ENCODE measurements at places on chromosomes 3 and 15.

- DNase-seq = peak; percentile 41
Measured at GRCh38 chr3:12588039-12589009, 31.4 kb downstream of the MKRN2 start.

GRCh38 chr3:14814411-14814871 is 4.3 kb upstream of the FGD5 start:
- no peak for DNase-seq

DNA sequence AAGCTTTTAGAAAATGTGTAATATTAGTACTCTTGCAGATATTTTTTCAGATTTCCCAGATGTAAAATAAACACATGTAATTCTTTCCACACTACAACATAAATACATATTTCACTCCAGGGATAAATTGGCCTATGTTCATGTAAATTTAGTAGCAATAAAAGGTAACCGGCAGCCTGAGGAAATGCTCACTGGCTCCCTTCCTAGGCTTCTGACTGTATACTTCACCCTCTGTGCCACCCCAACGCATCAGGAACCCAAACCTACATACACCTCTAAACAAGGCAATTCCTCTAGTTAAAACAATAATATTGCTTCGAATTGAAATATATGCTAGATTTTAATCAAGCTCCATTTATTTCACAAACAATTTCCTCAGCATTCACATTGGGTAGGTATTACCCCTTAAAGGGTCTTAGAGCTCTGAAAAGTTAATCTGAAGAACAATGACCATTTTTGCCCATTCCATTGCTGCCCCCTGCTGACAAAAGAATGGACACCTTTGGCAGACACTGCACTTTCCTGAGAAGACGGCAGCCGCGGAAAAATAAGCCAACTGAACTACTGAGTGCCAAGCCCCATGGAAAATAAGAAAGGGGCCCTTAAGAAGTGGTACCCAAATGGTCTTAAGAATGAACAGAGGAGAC is 212.5 kb downstream of the OSBPL10 start:
- DNase-seq = peak; percentile 20

- no peak for DNase-seq
Measured at GRCh38 chr3:65524584-65524983, 514.1 kb downstream of the MAGI1 start.

- no peak for DNase-seq
Measured at GRCh38 chr3:20772869-20773268, 586.9 kb upstream of the SGO1 start.

DNA sequence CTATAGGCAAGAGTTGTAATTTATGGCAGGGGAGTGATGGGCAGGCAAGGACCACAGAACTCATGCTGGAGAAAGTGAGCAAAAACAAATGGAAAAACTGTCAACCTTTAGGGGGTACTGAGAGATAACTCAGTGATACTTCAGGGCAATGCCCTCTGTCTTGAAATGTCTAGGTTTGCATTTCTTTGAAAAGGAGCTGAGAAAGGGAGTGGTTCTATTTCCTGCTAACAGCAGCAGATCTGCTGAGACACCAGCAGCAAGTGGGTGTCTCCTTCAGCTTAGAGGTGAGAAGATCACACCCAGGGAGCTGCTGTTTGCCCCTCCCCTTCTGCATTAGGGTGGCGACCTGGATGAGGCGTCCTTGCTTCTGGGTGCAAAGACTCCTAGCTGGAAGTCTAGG is 42.3 kb upstream of the XIRP1 start:
- DNase-seq = no peak

- no peak for DNase-seq
Measured at GRCh38 chr15:80127911-80128310, 24.9 kb upstream of the FAH start.

- DNase-seq = no peak
Measured at GRCh38 chr3:14540821-14541385, 761 bp upstream of the GRIP2 start.

- DNase-seq = no peak
Measured at GRCh38 chr3:37912052-37912733, 50.5 kb downstream of the CTDSPL start.

- DNase-seq = peak; percentile 85
Measured at GRCh38 chr3:33315826-33316225, 38.6 kb downstream of the FBXL2 start.

DNA sequence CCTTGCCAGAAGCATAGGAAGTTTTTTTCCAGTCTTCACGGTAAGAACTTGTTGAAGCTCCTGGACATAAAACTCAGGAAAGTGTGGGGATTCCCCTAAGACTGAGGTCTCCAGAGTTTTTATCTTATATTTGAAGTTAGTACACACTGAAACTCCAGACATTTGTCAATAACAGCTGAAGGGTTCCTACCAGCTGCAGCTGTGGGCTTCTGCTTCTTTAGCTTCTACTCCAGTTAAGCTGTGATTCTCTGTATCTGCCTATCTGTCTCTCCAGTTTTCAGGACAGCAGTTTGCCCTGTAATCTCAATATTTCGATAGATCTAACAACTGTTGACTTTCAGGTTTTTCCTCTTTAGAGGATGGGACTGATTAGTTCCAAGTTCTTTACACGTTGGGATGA is 966.0 kb upstream of the SEMA6D start:
- DNase-seq = no peak

- DNase-seq = peak; percentile 22
Measured at GRCh38 chr15:83205725-83206324, 1.8 kb downstream of the HDGFL3 start.

GRCh38 chr15:62093809-62094208 is 27.0 kb downstream of the C2CD4A start:
- no peak for DNase-seq

- no peak for DNase-seq
Measured at GRCh38 chr3:113560271-113560670, 27.9 kb downstream of the SIDT1 start.

- no peak for DNase-seq
Measured at GRCh38 chr15:51629612-51630011, 7.0 kb upstream of the DMXL2 start.

- no peak for DNase-seq
Measured at GRCh38 chr3:8709287-8709686, 24.3 kb upstream of the CAV3 start.

GRCh38 chr3:20524328-20524727 is 338.3 kb upstream of the SGO1 start:
- DNase-seq = no peak

GRCh38 chr3:129934234-129935123 is 40.0 kb upstream of the TRH start:
- DNase-seq = peak; percentile 43

DNA sequence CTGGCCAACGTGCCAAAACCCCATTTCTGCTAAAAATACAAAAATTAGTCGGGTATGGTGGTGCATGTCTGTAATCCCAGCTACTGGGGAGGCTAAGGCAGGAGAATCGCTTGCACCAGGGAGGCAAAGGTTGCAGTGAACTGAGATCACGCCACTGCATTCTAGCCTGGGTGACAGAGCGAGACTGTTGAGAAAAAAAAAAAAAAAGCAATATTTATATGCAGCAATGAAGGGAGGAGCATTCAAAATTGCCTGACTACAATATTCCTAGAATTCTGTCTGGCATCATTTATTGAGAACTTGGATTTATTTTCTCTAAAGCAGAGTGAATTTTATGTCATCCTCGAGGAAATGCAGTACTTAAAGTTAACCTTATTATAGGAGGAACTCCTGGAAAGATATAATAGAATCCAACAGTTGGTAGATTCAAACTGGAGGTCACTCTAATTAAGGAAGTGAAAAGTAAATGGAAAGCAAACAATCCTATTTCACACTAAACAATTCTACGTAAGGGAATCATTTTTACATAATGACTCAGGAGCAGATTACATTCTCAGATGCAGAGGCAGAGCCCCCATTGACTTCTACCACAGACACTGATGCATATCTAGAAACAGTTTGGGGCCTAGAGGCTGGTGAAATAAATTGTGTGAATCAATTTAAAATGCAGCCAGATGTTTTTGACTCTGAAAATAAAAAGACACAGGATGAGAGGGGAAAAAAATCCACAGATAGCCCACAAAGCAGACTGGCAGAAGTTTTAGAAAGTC is 82.1 kb upstream of the FHIT start:
- DNase-seq = no peak

GRCh38 chr3:168618827-168619470 is 523.2 kb upstream of the GOLIM4 start:
- peak; percentile 60 for DNase-seq

DNA sequence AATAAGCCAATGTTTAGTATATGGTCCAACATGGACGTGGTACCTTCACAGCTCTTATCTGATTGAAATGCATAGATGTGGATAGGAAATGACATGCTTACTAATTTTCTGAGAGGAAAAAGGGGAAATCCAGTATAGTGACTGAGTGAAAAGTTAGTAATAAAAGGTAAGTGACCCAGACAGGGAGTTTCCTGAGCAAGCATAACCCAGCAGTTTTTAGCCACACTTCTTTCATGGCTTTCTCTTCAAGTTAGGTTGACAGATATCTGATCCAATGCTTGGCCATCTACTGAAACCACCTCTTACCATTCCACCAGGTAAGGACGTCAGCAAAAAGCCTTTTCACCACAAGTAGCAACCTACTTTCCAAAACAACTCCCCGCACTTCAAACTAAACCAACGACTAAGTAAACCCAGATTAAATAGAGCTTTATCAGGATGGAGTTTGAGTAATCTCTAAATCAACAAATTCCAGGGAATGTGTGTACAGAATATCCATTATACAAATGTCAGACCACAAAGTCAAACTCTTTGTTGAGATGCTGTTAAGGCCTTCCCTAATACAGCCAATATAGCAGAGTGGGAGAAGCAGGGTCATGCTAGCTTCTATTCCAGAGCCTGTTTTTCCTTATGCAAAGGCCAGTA is 329.7 kb downstream of the RORA start:
- DNase-seq = no peak

- peak; percentile 48 for DNase-seq
Measured at GRCh38 chr3:189902230-189903186, 218.2 kb downstream of the P3H2 start.

DNA sequence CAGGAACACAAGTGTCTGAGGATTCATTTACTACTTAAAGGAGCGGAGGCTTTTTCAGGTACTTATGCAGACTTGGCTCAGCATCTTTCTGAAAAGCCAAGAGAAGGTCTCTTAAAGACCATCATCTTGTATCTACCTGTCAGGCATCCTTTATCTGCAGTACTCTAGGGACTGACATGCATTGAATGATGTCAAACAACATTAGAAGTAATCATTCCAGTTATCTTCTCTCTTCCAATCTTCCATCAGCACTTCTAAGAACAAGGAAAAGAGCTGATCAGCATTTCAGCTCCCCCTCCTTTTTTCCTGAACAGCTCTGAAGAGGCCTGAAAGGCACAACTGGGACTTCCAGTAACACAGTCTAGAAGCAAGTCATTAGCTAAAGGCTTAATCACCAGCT is 214.8 kb downstream of the KCNH8 start:
- no peak for DNase-seq

DNA sequence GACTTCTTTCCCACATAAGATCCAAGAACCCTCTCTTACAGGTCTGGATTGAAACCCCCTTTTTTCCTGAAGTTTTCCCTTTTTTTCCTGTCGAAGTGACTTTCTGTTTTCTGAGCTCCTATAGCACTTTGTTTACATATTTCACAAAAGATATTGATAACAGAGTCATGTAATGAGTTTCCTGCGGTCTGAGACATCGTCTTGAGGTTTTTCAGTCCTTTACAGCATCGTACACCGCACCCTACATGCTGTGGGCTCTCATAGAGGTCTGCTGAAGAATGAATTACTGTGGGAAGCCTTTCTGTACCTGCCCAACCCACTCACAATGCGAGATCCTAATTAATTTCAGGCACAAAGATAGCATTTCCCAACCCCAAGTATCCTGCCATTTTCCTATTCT is 53.1 kb downstream of the MCF2L2 start:
- no peak for DNase-seq

DNA sequence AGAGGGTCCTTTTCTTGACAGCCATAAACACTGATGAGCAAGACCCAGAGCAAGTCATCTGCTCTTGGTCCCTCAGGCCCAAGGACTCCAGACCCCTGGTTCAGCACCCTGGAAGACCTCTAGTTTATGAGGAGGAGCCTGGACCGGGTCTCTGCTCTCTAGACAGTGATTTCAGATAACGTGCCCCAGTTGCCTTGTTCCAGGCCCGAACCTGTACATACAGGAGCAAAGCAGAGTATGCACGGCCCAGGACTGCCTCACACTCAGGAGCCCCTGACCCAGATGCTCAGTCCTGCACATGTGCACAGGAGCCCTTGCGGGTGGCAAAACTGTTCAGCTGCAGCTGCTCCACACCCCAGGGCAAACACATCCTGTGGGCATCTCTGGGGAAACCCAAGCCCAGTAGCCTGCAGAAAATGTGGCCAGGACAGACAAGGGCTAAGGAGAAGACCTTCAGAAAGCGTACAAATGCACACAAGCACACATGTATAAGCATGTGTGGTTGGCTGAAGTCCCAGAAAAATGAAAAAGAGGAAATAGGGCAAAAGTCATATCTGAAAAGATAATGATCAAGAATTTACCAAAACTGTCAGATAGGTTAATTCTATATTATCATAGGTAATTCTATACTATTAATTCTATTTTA is 59.9 kb upstream of the CORO2B start:
- DNase-seq = no peak

- peak; percentile 32 for DNase-seq
Measured at GRCh38 chr3:189490749-189491148, 140.4 kb upstream of the TP63 start.

DNA sequence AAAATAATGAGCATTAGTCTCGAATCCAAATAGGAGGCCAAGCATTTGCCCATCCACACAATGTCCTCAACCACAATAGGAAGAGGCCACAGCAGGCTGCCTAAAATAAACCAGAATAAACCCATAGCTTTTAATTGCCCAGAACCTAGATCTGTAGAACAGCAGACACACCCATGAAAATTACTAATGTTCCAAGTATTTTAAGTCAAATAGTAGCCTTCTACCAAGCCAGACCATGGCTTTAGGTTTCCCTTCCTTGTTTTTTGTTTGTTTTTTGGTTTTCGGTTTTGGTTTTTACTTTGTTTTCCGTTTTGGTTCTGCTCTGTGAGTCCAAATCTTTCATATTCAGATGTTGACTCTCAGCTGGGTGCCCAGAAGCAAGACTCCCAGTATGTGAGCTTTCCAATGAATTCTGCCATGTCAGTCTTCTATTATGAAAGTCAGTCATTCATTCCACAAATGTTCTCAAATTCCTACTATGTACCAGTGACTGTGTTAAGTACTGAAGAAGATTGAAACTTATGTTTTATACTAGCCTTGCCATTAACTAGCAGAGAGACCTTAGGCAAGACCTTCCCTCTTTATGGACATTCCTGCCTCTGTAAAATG is 57.8 kb upstream of the BOC start:
- peak; percentile 33 for DNase-seq

DNA sequence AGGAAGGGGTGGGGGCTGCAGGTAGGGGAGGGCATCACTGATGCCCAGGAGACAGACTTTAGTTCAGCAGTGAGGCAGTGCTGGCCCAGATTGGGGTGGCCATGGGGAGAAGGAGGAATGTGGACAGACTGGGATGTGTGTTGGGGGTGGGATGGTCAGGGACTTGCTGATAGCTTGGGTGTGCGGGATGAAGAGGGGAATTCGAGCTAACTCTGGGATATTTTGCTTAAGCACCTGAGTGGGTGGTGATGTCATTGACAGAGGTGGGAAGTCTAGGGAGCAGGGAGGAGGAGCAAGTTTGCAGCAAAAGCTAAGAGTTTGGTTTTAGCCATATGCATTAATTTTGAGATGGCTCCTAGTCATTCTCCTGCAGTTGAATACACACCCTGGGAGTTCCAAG is 207.5 kb downstream of the RPLP1 start:
- DNase-seq = no peak
